Brain pericyte (primary cell): ENCODE measurements at places on chromosomes 6 and 20.
A peak's percentile ranks its signal among the peaks of the same experiment; 100 is the strongest.

DNA sequence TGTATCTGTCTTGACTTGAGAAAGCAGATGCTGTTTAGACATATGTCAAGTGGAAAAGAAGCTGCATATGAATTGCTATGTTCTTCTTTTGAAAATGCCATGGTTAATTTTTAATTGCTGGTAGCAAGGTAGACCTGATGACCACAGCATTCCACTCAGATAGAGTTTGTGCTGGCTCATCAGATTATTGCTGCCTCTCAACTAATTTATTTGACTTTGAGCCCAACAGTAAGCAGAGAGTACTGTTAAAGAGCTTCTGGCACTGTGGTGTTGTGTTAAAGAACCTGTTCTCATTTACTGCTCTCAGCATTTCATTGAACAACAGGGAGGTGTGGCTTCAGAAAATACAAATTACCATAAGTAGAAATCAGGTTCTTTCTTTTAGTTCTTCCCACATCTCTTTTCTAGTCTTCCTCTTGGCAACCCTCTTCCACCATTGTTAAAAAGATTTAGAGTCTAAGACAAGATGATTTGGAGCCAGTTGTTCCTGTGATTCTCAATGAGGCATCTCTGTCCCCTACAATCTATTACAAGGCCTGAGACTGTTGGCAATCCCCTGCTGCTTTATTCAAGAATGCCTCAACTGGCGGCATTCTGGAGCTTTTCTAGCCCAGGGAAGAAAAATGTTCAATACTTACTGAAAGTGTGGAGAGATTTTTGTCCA lies 967.6 kb upstream of the GJE1 start:
- DNase-seq = no peak

GRCh38 chr6:37095997-37096396 lies 74.0 kb upstream of the PIM1 start:
- no peak for DNase-seq

DNA sequence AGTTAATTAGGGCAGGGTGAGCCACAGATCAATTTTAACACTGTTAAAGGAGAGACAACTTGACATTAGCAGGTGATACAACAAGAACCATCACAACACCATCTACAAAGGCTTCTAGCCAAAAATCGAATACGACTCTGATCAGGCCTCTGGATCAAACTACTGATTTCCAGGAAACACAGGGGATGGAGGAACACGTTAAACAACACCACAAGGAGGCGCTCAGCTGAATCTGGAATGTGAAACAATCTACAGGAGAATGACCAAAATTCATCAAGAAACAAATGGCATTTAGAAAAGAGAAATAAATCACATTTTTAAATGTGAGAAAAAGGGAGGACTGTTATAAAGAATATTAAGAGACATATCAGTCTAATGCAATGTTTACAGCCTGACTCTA lies 13.5 kb upstream of the MAFB start:
- no peak for DNase-seq

DNA sequence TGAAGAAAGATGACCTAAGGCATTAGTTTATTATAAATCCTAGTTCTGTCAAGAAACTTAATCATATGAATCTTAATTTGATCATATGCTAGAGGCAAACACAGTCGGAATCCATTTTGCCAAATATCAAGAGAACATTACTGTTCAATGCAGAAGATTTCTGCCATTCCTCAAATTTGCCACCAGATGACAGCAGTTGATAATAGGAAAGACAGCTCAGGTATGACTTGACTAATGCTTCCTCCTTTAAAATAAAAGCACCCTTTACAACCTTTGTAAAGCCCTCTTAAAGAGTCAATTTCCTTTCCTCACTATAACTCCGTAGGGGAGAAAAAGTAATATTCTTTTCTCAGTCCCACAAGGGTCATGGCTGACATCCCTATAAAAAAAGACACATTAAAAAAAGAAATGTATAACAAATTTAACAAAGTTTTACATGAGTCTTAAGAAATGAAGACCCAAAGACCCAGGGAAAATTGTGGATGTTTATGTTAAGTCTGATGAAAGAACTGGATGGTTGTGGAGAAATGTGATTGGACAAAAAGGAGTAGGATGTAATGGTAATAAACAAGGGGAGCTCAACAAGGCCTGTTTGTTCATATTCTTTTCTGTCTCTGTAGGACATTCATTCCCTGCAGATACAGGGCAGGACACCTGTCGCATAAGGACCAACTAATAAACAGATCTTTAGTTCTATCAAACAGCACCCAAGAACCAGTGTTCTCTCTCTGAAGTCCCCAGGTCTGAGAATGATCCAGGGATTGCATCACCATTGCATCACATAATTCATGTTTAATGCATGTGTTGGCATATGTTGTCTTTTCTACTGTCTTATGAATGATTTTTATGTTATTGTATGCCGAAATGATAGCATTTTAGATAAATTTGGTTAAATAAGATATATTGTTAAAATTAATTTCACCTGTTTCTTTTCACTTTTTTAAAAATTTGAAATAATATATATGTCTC lies 23.0 kb upstream of the IL17A start:
- no peak for DNase-seq

DNA sequence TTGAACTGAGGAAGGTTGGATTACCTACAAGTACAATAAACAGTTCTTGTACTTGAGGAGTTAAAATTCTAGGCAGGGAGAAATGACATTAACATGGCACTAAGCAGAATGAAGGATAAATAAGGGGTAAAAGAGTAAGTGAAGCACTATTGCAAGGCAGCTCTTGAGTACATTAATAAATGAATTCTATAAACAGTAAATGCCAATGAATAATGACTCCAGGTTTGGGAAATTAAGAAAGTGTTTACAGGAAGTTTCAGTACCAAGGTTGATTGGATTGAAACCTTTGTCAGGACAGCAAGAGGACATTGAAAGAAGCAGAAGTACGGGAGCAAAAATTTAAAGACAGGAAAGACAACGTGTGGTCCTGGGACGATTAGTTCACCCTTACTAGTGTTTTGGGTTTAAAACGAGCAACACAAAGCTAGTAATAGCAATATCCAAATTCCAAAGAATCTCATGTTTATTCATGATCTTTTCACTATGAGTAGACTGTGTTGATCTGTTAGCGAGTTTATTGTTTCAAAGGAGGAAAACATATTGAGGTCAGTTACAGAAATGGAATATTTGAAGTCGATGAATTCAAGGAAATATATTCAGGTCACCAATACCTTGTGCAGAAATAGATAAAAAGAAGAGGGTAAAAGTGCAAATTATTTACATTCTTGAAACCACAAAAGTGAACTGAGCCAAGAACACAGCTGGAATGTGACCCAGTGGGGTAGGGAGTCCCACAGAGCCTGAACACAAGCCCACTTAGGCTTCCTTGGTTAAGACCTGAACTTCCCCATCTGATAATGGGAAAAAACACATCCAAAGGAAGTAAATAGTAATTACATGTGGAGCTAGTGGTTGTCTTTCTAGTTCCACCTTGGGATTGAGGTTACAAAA lies 80.8 kb downstream of the MKKS start:
- DNase-seq = no peak

- DNase-seq = no peak
Observed at GRCh38 chr20:59299945-59300332, 472 bp upstream of the EDN3 start.

GRCh38 chr6:106913676-106914280 lies 60.8 kb downstream of the CD24 start:
- no peak for DNase-seq

- DNase-seq = no peak
Observed at GRCh38 chr6:27553123-27553904, 80.4 kb upstream of the ZNF184 start.

GRCh38 chr20:23228912-23229311 lies 121.7 kb upstream of the NXT1 start:
- DNase-seq = peak; percentile 75

DNA sequence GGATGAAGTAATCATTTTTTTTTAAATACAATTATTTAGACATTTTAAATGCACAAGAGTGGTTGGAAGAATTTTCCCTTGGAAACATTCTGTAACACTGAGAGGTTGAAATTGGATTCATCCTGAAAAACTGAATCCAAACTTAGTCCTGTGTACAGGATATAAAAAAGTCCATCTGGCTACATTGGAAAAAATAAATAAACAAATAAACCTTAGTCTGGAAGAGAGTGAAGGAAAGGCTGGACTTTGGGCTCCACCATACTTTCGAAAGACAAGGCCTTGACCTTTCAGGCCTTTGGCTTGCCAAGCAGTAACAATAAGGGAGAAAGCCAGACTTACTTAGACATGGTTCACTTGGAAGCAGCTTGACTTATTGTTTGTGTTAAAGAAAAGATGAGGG lies 664.3 kb downstream of the TENT5A start:
- DNase-seq = no peak

DNA sequence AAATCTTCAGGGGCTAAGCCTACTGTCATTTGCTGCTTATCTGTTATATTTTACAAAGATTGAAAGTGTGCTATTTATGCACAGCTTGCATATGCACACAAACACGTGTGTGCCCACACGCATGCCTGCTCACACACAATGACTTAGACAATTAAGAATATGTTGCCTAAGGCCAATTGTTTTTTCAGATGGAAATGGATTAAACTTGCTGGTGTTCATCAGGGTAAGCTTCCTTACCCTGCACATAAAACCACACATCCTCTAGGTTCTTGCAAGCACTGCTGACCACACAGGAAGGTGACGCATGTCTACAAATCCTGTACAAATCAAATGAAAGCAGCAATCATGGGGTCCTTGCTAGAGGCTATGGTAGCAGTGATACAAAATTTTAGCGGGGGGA lies 58.4 kb downstream of the GJA10 start:
- DNase-seq = no peak

GRCh38 chr6:37548067-37548674 lies 48.5 kb upstream of the CCDC167 start:
- no peak for DNase-seq

- DNase-seq = no peak
Observed at GRCh38 chr6:30683183-30683979, 3.1 kb downstream of the PPP1R18 start.

- DNase-seq = peak; percentile 12
Observed at GRCh38 chr6:113182370-113183141, 674.6 kb upstream of the MARCKS start.

- no peak for DNase-seq
Observed at GRCh38 chr6:142152746-142153145, 5.7 kb downstream of the VTA1 start.

- no peak for DNase-seq
Observed at GRCh38 chr6:27863962-27864905, 48.0 kb downstream of the OR2B2 start.

- DNase-seq = no peak
Observed at GRCh38 chr6:92114797-92115196, 1304.6 kb downstream of the EPHA7 start.

DNA sequence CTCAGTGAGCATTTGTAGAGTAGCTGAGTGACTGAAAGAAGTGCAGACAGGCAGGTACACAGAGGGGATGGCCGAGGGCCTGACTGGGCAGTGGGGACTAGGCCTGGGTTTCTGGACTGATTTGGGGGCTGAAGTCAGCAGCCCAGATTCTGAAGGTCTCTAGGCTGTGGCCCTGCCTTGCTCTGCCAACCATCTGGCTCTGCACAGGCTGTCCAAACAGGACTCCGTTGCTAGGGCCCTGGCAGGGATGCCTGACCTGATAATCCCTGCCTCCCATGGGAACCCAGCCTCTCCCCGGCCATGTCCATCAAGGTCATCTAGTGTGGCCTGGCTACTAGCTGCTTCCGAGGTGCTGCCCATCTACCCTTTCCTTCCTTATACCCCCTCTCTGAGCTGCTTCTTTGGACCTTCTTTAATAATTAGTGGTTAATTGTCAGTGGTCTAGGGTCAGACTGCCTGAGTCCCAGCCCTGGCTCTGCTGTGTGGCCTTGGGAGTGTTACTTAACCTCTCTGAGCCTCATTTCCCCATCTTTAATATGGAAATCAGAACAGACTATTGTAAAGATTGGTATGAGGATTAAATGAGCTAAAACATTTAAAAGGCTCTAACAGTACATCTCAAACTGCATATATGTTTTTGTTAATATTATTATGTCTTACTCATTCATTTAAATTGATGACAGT lies 137.9 kb downstream of the VEGFA start:
- no peak for DNase-seq

DNA sequence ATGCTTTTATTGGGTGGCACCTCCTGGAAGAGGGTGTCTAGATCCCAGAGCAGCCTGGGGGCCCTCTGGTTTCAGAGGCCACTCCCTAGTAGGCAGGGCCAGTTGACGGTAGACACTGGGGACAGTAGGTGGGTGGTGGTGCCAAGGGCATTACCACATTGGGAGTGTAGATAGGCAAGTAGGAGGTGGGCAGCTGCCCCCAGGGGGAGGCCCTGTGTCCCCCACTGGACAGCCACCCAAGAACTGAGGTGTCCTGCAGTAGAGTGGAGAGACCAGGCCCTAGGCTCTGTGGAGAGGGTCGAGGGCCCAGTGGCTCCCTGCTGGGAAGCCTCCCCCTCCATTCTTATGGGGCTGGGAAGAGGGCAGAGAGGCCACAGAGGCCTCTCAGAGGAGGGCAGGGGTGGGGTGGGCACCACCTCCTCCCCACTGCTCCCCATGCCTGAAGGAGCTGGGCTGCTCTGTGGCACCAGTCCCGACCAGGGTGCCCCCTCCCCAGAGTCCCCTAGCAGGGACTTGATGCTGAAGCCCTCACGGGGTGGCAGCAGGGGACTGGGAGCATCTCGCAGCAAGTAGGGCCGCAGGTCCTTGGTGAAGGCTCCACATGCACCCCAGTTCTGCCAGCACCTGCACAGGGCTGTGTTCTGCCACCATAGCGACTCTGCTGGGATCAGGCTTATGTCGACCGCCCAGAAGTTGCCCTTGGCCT lies 305.0 kb upstream of the KCNQ5 start:
- no peak for DNase-seq

DNA sequence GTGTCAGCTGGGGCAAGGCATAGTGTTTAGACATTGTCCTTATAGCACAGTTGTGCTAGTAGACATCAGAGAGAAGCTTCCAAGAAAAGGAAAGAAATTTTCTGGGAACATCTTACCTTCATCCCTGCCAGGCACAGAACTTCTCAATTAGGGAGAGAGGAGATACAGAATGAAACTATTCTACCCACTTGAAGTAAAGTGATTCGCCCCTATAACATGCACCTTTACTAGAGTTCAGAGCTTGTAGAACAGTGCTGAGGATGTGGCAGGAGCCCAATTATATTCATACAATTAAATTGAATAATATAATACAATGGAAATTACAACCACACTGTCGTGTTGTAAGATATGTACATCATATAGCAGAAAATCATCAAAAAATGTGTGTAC lies 1063.9 kb upstream of the CITED2 start:
- DNase-seq = no peak

DNA sequence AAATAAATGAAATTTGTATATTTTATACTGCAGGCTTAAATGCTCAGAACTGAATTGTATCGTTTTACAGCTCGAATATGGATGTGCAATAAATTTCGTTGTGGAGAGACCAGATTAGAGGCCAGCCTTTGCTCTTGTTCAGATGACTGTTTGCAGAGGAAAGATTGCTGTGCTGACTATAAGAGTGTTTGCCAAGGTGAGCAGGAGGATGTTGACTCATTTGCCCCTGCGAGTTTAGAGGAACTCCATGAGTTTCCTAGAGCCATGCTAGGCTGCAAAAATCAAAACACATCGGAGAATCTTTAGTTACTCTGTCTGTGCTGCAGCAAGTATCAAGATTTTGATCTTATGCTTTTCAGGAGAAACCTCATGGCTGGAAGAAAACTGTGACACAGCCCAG lies 15.4 kb downstream of the ENPP3 start:
- no peak for DNase-seq

GRCh38 chr6:19988555-19988954 lies 151.4 kb downstream of the ID4 start:
- DNase-seq = no peak

GRCh38 chr6:122026582-122027369 lies 372.7 kb upstream of the HSF2 start:
- no peak for DNase-seq

GRCh38 chr6:163001330-163001729 lies 273.6 kb downstream of the PACRG start:
- DNase-seq = no peak
